Hematopoietic multipotent progenitor cell (in vitro differentiated cells): ENCODE measurements at places on chromosomes 2 and 18. TPM values are rescaled to one million over a fixed set of nuclear protein-coding genes. Genes with fewer than 3 reads are reported as not detected.

GPR45 gene
- not detected for total RNA-seq

- no peak for DNase-seq
These were observed 97.4 kb downstream of the MCFD2 start for GRCh38 chr2:46818141-46818621.

SLC40A1 gene
- 393 TPM for total RNA-seq

- no peak for DNase-seq
These were observed 5.4 kb upstream of the XIRP2 start for GRCh38 chr2:166882851-166883250.

- no peak for DNase-seq
These were observed 186.1 kb downstream of the ETAA1 start for GRCh38 chr2:67583185-67583584.

GRCh38 chr2:13876491-13877037 is 756.0 kb upstream of the LRATD1 start:
- DNase-seq = no peak

DNA sequence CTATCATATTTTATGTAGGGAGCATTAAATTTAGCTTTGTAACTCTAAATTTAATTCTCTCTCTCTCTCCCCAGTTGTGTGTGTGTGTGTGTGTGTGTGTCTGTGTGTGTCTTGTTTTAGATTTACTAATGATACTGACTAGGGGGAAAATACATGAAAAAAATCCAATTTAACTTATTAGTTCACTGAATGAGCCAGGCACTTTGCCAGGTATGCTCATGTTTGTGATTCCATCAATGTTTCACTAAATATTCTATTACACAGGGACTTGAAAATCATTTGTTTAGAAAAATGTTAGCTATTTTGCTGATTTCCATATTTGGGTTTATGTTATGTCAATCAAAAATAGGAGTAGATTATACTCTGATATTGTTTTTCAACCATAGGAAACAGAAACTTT is 203.7 kb upstream of the ZNF804A start:
- DNase-seq = no peak

DNA sequence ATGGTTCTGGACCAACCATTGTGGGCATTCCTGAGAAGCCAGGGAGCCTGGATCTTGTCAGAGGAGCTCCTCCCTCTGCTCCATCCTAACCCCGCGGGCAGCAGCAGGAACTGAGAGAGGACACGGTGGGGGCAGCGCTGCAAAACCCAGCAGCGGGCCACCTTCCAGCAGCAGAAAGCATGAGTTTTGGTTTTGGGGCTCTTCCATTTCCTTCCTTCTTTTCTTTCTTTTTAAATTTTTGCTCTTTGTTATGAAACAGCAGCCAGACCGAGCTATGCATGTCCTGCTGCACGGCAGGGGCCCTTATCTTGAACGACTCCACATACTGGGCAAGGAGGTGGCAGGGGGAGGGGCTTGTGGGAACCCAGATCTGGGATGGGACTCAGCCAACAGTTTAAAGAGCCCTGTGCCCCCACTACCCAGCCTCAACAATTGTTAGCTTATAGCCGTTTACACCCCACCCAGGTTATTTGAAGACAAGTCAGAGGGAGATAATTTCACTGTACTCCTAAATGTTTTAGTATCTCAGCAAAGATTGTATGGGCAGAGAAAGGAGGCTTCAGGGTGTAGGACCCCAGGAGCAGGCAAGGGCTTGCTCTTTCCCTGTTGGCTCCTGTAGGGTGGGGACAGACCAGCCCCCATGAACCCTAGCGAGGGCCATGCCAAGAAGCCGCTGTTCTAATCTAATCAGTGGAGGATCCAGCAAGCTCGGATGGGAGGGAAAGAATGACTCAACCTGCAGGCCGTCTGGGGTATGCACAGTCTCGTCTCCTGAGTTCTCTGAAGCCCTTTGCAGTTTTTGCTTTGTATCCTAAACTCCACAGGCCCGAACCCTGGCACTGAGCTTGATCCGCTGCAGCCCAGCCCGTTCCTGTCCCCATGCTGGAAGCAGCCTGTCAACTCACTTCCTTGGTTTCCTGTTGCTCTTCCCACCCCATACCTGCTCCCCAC is 75.3 kb downstream of the LRRFIP1 start:
- no peak for DNase-seq

DNA sequence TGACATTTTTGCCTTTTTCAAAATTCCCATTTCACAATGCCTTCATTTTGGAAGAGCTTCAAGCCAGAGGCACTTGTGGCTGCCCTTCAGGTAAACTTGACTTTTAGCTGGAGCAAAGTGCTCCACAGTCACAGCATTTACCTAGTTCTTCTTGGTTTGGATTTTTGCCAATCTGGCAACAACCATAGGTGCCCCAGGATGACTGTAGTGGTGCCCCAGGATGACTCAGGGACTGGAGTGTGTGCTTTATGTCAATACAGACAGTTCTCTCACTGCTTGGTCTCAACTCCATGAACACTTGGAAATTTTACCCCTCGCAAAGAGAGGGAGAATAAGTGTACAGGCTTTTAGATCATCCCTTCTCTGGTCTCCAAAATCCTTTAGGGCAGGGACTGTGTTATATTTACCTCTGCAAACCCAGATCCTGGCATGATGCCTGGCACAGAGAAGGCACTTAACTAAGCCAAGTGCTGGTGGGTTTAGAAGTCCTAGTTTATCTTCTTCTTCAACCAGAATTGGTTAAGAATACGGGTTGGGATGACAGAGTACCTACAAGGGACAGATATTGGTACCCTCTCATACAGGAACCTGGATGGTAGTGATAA is 15.3 kb upstream of the PTPN4 start:
- no peak for DNase-seq

- no peak for DNase-seq
These were observed 124.5 kb upstream of the SH3BP4 start for GRCh38 chr2:234827096-234827860.

ACYP2 gene
- total RNA-seq = 19.4 TPM

DNA sequence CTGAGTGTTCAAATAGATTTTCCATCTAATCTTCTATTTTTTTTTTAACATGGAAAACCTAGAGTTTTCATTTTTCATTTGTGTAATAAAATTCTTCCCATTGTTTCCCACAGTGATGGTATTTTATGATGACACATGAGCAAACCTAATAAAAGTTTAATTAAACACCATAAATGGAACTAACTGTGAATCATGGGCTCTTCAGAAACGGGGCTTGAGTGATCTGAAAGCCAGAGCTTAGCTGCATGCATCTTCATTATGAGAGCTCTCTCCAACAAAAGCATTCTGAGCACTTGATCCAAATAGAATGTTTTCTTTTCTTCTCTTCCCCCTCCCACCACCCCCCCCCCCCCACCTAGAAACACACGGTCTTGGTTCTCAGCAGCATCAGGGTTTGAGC is 82.1 kb upstream of the REV1 start:
- no peak for DNase-seq

CFC1 gene
- total RNA-seq = not detected

- DNase-seq = no peak
These were observed 8.6 kb upstream of the ARMC9 start for GRCh38 chr2:231189571-231190495.

- DNase-seq = no peak
These were observed 306.7 kb downstream of the PIK3C3 start for GRCh38 chr18:42261731-42262130.

- no peak for DNase-seq
These were observed 97.4 kb upstream of the ITGA6 start for GRCh38 chr2:172329774-172330671.

DNA sequence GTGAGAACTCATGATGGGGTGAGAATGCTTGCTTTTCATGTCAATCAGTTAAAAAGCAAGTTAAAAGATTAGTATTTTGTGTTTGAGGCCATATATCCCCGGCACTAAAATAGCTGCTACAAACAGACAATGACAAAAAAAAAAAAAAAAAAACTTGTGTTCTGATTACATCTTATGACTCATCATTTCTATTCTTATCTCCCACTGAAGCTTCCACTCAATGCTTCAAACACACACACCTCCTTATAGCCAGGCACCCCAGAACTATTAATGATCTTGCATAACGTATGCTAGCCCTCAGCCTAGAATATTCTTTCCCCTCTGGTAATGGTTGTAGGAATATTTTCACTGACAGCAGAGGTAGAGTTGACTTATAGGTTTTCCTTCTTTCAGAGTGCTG is 778.3 kb downstream of the TRIB2 start:
- DNase-seq = no peak

DSC2 gene
- total RNA-seq = 0.27 TPM

PAX3 gene
- not detected for total RNA-seq

DNA sequence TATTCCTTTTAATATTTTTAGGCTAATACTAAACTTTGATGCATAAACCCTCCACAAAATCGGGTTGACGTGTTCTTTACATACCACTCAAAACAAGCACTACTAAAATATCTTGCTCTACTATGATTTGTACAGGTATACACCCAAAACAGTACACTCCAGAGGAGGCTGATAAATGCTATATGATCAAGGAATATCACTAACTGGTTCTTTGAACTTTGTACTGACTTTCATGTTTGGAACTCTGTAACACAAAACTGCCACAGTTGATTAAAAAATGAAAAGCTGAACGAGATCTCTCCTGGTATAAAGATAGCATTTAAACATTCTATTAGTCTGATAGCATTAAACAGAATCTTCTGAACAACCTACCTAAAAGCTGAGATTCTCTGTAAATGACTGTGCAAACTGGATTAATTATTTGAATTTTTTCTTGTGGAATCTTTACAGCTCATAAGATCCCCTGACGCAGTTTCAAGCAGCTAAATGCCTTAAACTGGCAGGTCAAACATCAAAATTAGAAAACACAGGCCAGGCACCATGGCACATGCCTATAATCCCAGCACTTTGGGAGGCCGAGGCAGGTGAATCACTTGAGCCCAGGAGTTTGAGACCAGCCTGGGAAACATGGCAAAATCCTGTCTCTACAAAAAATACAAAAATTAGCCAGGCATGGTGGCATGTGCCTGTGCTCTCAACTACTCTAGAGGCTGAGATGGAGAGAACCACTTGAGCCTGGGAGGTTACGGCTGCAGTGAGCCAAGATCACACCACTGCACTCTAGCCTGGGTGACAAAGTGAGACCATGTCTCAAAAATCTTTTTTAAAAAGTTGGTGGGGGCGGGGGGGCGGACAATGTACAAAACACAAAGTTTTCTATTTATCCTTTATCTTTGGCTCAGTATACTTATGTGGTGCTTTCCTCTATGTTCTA is 150.6 kb downstream of the EXOC6B start:
- DNase-seq = no peak

- DNase-seq = no peak
These were observed 31.2 kb downstream of the MAP3K2 start for GRCh38 chr2:127356531-127356930.

- DNase-seq = no peak
These were observed 396.0 kb upstream of the RGPD4 start for GRCh38 chr2:107430596-107431266.

SLC14A1 gene
- 3.8 TPM for total RNA-seq

DNA sequence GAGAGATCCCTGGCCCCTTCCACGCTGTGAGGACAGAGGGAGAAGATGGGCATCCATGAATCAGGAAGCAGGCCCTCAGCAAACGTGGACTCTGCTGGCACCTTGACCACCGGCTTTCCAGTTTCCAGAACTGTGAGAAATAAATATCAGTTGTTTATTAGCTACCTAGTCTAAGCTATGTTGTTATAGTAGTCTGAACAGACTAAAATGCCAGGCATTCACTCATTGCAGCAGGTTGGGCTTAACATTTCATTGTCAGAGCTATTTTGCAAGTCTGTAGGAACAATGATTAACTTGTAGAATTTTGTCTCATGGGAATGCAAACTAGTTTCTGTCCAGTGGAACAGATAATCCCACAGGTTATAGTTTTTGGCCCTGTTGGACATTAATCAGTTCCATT is 24.8 kb upstream of the TBC1D8 start:
- DNase-seq = no peak

- no peak for DNase-seq
These were observed 225.4 kb downstream of the LOXHD1 start for GRCh38 chr18:46431522-46432171.

NT5DC4 gene
- not detected for total RNA-seq

SERPINB3 gene
- not detected for total RNA-seq

- DNase-seq = no peak
These were observed 394.8 kb upstream of the FANCL start for GRCh38 chr2:58635801-58636375.

TMEM247 gene
- not detected for total RNA-seq

NEURL3 gene
- 0.27 TPM for total RNA-seq

FAM110C gene
- under 0.01 TPM for total RNA-seq

DNA sequence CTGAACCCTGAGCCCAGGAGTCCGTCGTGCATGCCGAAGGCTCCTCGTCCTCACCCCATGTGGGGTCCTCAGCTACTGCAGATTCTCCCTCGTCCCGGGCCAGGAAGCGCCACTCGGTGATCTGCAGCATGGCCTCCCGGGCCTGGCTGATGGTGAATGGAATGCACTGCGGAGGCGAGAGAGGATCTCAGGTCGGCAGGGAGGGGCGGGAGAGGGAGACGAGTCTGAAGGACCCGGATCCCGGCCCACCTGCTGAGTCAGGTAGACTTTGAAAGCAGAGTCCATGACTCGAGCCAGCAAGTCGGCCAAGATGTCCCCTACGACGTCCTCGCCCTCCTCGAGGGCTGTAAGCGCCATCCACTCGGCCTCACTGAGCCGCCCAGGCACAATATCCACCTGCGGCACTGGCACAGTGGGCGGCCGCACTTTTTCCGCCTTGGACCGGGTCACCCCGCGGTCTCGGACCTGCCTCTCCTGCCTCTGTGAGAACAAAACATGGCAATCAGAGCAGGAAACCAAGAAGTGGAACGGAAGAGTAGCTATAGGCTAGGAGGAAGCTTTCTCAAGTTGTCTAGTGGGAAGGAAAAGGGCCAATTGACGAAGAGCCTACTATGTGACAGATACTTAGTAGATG is 5.5 kb downstream of the C2orf81 start:
- no peak for DNase-seq

CDH2 gene
- 3.5 TPM for total RNA-seq

DNA sequence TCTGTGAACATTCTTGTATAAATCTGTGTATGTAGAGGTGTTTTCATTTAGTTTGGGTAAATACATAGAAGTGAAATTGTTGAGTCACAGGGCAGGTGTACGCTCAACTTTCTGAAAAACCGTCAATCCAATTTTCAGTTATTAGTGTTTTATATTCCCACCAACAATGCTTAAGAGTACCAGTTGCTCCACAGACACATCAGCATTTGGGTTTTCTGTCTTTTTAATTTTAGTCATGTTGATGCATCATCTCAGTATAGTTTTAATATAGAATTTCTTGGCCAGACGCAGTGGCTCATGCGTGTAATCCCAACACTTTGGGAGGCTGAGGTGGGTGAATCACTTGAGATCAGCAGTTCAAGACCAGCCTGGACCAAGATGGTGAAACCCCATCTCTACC is 3.2 kb upstream of the GNLY start:
- DNase-seq = no peak

- no peak for DNase-seq
These were observed 237.8 kb downstream of the PLCL1 start for GRCh38 chr2:198042189-198042588.

- no peak for DNase-seq
These were observed 887.2 kb upstream of the KLHL29 start for GRCh38 chr2:22497789-22498188.

DNA sequence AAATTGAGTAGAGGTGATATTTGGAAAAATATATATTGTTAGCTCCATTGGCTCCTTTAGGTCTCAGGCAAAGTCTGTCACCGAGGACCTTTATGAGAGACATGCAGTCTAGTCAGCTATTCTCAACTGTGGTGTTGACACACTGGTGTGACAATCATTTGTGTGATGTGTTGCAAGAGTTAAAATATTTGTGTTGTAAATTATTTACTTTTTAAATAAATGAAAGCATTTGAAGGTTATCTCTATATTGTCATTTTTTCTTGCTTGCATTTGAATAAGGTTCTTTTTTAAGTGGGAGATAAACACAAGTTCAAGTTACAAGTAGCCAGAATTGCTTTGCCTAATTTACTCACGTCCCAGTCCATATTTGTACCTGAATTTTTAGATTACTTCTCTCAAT is 4.3 kb downstream of the REL start:
- DNase-seq = no peak

DSG1 gene
- total RNA-seq = not detected
